IPS-NIHi11 (cell line): ENCODE measurements at places on chromosomes 2 and 18.

DNA sequence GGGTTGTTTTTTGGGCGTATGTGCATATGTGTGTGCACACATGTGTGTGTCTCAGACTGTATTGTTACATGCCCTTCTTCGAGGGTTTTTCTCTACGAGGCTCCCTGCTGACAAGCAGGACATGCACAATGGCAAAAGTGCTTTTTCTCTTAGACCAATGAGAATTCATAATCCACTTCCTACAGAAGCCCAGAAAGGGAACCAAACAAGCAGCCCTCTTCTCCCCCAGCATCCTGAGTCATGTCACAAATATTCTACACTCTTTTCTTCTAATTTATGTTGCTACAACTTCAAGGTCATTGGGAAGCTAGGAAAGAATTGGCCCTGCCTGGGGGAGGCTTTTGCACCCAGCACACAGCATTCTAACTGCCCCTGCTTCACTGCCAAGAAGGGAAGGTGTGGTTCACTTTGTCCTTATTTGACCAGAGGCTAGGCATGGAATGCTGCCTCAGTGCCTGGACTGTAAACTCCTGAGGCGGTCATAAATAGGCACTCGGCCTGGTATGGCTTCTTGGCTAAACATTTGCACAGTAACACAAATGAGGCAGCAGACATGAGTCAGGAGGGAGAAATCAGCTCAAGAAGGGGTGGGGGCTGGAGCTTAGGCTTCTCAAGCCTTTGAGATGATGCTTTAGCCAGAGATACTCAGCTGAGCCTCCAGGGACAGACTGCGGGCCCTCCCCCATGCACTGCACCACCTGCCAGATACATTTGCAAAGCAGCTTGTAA, 92.7 kb upstream of the KLF7 start:
- DNase-seq: no peak

- no peak for DNase-seq
Observed at GRCh38 chr2:235129850-235130249, 178.0 kb downstream of the SH3BP4 start.

DNA sequence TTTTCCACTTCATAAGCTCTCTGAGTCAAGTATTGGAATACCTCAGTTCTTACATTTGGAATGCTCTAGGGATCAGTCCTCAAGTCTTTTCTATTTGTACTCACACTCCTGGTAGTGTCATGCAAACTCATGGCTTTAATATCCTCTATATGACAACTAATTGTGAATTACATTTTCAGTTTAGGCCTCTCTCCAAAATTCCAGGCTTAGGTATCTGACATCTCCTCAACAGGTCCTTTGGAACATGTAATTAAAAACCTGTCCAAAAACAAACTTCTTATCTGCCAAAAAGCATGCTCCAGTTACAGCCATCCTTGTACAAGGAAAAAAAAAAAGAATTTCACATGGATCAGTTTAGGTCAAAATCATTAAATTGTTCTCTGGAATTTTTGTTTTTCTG, 1336.2 kb upstream of the NRXN1 start:
- DNase-seq: no peak

DNA sequence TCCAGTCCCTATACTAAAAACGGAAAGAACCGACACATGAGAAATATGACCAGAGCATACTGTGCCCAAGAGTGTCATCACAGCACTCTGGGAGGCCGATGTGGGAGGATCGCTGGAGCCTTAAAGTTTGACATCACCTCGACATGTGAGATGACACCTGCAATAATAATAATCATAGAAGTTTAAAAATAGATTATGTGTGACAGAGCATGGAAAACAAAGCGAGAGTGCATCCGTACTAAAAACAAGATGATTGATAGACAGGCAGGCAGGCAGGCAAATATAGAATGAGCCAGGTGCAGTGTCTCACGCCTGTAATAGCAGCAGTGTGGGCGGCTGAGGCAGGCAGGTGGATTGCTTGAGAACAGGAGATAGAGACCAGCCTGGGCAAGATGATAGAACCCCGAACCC, 114.8 kb upstream of the ANKRD30BL start:
- no peak for DNase-seq
